ENCODE measurements at places on chromosomes 1 and 21.
A peak's percentile ranks its signal among the peaks of the same experiment; 100 is the strongest.

- no peak for DNase-seq
Measured at GRCh38 chr1:57133686-57134085, 167.9 kb upstream of the C8B start.

GRCh38 chr1:206421616-206422340, 48.5 kb upstream of the IKBKE start:
- DNase-seq = no peak

- no peak for DNase-seq
Measured at GRCh38 chr1:47751996-47752451, 245.2 kb downstream of the TRABD2B start.

- DNase-seq = no peak
Measured at GRCh38 chr1:36092798-36093185, 4.1 kb downstream of the ADPRS start.

DNA sequence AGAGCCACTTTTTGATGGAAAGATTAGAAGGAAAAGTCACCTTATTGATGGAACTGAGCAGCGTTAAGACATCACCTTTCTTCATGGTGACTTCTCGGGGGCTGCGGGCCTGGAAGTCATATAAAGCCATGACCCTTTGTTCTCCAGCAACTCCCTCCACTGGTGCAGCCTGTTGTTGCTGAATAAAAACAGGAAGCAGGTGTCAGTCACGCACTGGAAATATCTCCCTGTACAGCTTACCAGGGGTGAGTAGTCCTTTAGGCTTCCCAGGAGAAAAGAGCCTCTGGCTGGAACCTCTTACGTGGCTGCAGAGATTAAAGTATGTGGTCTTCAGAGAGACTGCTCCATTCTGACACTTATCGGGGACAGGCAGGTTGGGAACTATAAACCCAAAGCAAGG, 31.9 kb downstream of the SPTA1 start:
- DNase-seq = no peak

DNA sequence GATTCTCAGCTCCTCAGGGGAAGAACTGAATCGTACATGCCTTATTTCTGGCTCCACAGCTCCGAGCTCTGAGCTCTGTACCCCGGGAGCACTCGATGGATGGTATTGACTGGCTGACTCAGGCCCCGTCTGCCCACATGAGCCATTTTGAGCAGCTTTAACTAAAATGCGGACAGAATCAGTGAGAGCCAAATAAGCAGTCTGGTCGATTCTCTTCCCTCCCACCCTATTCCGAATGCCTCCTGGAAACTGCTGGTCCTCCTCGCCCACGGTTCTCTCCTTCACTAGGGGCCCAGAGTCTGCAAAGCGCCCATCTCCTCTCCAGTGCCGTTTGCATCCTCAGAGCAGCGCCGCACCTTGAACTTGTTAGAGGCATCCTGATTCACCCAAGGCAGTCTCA, 125.9 kb upstream of the IRF2BP2 start:
- DNase-seq = no peak

DNA sequence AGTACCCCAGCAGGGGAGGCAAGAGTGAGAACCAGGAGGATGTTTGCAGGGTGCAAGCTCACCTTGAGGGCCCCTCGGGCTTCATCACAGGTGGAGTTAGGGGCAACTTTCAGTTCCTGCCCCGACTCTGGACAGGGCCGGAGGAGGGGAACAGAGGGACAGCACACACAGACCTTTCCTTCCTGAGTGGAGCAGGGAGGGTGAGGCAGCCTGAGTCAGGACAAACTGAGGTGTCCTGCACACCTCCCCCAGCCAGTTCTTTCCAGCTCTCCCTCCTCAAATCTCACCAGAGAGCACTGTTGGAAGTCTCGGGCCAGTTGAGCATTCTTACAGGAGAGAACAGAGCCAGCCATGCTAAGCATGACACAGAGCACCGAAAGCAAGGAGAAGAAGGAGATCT, 1.5 kb downstream of the ENTREP3 start:
- DNase-seq = no peak

DNA sequence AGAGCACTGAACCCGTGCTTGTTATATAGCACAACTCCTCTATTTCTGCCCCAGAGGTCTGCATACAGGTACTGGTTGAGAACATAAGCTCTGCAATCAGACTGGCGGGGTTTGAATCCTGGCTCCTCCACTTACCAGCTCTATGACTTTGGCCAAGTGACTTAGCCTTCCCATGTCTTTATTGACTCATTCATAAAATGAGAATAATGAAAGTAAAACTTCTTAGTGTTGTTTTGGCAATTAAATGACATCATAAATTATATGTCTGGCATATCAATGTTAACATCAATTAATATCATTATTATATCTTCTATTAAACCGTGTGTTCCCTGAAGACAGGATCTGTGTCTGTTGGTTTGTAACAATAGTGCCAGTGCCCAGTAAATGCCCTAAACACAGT, 4.3 kb downstream of the INKA2 start:
- no peak for DNase-seq

DNA sequence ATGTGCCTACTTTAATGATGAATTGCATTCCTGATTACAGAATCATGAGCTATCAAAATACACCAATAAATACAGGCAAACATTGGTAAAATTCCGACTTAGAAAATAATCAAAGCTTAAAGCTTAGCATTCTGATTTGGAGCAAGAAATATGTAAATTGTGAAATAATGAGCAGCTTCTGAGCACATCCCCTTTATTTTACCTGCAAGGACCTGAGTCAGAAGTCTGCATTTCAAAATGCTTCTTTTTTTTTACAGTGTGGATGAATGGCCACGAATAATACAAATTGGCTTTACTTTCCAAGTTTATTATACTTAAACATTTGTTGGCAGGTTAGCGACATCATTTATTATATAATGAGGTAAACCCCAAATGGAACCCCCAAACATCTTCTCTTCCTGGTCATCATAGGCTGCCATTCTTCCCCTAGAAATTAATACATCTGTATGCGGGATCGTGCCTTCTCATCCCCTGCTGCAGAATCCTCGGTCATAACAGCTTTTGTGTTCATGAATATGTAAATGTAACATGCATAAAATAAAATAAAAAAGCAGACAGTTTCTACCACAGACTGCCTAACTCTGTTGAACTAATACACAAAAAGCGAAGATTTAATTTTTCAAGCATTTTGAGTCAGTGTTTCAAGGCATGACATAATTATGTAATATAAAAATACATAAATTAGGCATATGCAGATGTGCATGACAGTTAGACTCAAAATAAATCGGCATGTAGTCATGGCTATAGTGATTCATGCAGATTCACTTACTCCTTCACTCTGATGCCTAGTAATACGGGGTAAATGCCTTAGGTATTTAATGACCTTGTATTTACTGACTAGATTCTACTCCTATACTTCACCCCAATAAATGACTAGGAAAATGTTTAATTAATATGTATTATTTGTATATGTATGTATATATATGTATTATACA, 339.7 kb downstream of the USP25 start:
- no peak for DNase-seq

DNA sequence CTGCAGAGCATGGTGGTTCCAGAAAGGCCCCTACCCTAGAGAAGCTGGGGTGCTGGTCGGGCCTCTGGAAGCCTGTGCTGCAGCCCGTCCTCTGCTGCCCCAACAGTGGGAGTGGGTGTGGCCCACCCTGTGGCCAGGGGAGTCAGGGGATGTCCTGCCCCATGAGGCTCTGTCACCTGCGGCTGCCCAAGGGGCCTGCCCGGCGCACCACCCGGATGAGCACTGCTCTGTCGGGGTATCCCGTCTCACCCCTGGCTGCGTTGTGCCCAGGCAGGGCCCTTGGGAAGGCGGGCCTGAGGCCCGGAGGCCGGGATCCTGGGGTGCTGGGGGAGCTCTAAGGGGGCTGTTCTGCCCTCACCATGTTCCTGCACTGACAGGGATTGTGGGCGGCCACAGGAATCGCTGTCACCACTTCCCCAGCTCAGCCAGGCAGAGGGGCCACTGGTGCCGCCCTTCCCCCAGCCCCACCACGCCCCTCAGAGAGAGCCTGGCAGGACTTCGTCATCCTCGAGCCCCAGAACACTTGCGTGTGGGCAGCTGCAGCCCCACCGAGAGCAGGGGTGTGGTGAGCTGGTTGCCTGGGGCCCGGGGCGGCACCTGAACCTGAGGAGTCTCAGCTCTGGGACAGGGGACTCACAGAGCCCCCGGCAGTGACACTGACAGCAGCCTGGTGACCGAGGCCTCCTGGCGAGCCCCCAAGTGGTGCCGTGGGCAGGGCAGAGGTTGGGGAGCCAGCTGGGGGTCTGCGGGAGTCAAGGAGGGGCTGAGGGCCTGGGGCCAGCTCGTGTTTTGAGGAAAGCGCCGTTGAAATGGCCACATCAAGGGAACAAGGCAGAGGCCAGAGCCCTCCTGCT, 20.2 kb downstream of the PANK4 start:
- DNase-seq = no peak

DNA sequence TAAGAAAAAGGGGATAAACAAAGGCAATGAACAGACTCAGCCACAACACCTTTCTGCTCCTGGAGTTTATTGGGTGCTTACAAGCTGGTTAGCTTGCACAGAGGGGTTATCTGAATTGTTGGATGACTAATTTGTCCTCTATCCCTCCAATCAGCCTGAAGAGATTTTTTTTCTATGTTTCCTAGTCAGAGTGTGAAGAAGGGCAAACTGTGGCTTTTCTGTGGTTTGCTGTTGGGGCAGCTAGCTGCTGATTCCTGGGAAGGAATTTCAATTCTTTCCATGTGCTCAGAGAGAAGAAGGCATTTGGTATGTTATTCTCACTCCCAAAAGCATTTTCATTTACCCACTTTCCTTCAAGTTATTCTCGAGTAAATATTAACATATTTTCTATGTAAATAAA, 48.6 kb downstream of the PCP4 start:
- no peak for DNase-seq

DNA sequence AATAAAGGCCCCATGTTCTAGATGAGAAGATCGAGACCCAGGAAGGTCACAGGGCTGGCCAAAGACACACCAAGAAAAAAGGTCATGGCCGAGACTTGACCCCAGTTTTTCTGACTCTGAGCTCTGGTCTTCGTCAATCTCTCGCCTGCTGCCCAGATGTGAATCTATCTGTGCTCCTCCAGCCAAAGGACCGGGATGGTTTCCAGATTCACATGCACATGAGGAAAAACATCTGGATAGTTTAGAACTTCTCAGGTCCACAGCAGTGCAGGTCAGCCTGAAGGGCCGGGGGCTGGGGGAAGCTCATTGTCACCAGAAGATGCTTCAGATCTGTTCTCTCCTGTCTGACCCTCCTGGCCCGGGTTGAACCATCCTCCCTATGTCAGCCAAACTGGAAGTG, 49.0 kb downstream of the KCNN3 start:
- no peak for DNase-seq

DNA sequence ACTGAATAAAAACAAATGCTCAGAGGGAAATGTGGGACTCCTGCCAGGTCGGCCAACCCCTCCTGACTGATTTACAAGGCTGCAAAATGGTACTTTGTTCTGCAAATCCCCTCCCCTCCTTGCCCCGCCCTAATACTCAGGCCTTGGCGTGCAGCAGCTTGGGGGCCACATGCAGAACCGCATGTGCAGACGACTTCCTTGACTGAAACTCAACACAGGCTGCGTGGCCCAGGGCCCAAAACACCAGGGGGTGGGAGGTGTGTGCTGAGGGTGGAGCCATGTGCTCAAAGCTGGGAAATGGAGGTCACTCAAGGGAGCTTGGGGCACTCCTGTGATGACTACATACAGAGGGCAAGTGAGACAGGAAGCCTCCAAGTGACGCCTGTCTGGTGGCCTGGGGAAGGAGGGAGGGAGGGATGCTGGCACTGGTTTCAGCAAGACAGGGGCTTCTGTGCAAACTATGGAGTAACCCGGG, 87.2 kb downstream of the MRPL37 start:
- peak; percentile 51 for DNase-seq

- DNase-seq = no peak
Measured at GRCh38 chr1:210695026-210695425, 366.3 kb downstream of the HHAT start.

- DNase-seq = no peak
Measured at GRCh38 chr21:15063081-15063813, 1.6 kb downstream of the NRIP1 start.

DNA sequence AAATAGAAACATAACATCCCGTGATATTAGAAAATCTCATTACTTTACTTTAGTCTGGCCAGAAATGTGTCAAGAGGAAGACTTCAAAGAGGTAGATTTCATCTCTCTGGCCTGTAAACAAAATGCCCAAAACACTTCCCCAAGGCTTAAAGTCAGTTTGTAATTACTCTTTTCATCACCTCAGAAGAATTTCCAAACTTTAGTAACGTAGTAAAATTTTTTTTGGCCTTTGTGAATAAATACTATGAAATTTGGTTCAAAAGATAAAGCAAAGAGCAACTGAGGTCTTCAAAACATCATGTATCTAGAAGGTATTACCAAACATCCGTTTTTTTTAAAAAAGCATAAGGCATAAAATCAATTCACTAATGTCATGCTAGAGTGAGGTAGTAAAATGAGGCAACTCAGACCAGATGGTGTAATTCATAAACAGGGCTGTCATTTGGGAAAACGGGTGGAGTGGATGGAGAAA, 51.4 kb downstream of the LEPR start:
- no peak for DNase-seq

- no peak for DNase-seq
Measured at GRCh38 chr1:247322442-247322841, 9.2 kb downstream of the ZNF496 start.

DNA sequence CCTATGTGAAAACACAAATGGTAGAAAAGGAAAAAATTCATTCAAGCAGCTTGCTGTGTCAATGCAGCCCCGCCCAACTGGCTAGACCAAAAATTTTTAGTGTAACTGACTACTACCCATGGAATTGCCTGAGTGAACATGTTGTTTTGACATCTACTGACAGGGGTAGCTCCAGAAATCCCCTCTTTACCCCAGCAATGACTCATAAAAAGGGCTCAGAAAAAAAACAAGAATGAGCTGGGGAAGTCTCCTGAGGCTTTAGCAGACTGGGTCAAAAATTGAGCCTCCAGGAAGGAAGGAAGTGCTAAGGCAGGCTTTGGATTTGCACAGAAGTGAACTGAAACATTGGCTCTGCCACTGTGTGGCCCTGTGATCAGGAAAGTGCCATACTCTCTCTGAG, 24.4 kb upstream of the FGGY start:
- no peak for DNase-seq

DNA sequence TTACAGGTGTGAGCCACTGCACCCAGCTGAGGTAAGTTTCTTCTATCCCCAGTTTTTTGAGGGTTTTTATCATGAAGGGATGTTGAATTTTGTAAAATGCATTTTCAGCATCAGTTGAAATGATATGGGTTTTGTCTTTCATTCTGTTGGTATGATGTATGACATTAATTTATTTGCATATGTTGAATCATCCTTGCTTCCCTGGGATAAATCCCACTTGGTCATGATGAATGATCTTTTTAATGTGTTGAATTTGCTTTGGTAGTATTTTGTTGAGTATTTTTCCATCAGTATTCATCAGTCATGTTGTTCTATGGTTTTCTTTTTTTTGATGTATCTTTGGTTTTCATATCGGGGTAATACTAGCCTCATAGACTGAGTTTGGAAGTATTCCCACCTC, 141.0 kb downstream of the RPS6KC1 start:
- no peak for DNase-seq
